ENCODE measurements at places on chromosomes 6 and 20. TPM values are rescaled to one million over a fixed set of nuclear protein-coding genes. Genes with fewer than 3 reads are reported as not detected.

FAM83C gene
- not detected for total RNA-seq

GRCh38 chr6:147279427-147279826 is 75.2 kb downstream of the STXBP5 start:
- H3K27ac ChIP-seq, result no peak overlapping the region
- no peak overlapping the region for H3K4me3 ChIP-seq
- no peaks in the 10 kb centered on the region for H3K27me3 ChIP-seq
- DNase-seq, result no peak
- H3K4me1 ChIP-seq, result no peaks in the 10 kb centered on the region
- H3K36me3 ChIP-seq, result peaks cover 50% of the 10 kb centered on the region

GRCh38 chr6:16578695-16579285 is 182.5 kb downstream of the ATXN1 start:
- no peak for DNase-seq
- H3K4me3 ChIP-seq, result no peak overlapping the region
- H3K27ac ChIP-seq, result no peak overlapping the region
- H3K36me3 ChIP-seq, result no peaks in the 10 kb centered on the region
- H3K27me3 ChIP-seq, result no peaks in the 10 kb centered on the region

RSPH4A gene
- total RNA-seq, result 1.2 TPM

DNA sequence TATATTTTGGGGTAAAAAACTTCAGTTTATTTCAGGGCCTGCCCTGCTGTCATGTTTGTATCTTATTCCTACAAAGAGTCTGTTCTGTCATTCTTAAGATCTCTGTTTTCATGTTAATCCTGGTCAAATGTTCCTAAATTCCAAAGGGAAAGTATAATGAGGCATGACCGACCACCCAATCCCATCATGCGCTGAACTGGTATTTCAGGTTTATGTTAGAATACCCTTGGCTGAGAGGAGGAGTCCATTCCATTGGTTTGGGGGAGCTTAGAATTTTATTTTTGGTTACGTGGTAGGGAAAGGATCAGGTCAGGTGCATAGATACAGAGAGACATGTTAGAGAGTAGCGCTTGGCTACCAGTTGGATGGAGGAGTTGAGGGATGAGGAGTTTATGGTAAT is 25.7 kb downstream of the CFAP61 start:
- H3K4me1 ChIP-seq, result no peaks in the 10 kb centered on the region
- H3K4me3 ChIP-seq, result no peak overlapping the region
- DNase-seq, result no peak
- H3K36me3 ChIP-seq, result no peaks in the 10 kb centered on the region
- H3K27ac ChIP-seq, result no peak overlapping the region

- no peak overlapping the region for H3K27ac ChIP-seq
- no peak overlapping the region for H3K4me3 ChIP-seq
- H3K36me3 ChIP-seq, result no peaks in the 10 kb centered on the region
- peak; percentile 92 for DNase-seq
- H3K27me3 ChIP-seq, result no peaks in the 10 kb centered on the region
Observed at GRCh38 chr6:51959744-51960383, 127.5 kb downstream of the PKHD1 start.

DNA sequence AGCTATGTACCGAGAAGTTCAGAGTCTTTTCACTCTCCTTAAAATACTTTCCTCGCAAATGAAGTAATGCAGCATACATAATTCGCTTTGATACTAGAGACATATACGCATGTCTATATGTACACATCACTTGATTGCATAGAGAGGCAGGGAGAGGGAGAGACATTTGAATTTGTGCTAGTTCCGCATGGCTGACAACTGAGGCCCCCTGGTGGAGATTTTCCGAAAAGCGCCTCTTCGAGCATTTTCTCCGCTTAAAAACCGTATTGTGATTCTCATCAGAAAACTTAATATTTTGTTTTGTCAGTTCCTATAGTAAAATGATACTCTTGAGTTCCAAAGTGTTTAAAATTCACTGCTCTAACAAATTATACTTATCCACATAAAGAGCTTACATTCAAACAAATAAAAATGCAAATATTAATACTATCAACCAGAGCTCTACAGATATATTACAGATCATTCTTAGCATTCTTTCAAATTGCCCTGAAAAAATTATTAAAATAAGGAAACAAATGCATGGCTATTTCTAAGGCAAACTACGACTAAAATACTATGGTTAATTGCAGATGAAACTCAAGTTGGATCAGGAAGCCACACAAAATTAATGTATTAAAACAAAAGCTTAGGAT is 637 bp downstream of the MYLK4 start:
- DNase-seq, result peak; percentile 85
- H3K27ac ChIP-seq, result no peak overlapping the region
- H3K4me1 ChIP-seq, result peaks cover 5% of the 10 kb centered on the region
- no peaks in the 10 kb centered on the region for H3K36me3 ChIP-seq
- no peak overlapping the region for H3K4me3 ChIP-seq
- H3K27me3 ChIP-seq, result no peaks in the 10 kb centered on the region

DNA sequence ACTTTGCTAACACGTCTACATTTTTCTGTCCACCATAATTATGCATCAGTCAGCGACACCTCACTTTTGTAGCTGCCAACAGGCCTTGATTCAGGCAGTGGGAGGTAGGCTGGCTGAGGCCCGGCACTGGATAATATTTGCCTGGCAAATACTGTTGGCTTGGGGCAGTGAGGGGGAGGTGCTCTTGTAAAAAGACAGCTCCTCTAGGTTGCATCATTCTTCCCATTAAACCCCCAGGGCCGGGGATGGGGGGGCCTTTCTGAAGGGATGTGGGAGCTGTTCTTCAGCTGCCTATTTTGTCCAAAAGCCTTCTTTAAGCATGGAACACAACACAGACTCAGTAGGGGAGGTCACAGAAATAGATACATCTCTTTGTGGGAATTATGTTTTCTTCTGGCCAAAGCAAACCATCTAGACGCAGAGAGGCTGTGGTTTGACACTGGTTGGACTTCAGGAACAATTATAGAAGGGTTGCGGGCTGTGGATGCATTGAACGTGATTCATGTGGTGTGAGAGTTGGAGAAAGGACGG is 338.3 kb upstream of the NT5E start:
- peak overlapping the region; percentile 9 for H3K27ac ChIP-seq
- H3K4me1 ChIP-seq, result no peaks in the 10 kb centered on the region
- H3K4me3 ChIP-seq, result no peak overlapping the region

RPL7L1 gene
- total RNA-seq, result 106 TPM

DNA sequence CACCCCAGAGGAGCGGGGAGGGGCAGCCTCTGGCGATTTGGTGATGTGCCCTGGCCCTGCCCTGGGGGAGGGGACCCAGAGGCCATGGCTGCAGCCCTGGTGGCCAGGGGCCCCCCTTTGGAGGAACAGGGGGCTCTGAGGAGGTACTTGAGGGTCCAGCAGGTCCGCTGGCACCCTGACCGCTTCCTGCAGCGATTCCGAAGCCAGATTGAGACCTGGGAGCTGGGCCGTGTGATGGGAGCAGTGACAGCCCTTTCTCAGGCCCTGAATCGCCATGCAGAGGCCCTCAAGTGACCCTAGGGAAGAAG is 10.9 kb downstream of the NFKBIL1 start:
- no peak overlapping the region for H3K27ac ChIP-seq
- peaks cover 29% of the 10 kb centered on the region for H3K36me3 ChIP-seq
- no peaks in the 10 kb centered on the region for H3K27me3 ChIP-seq

DNA sequence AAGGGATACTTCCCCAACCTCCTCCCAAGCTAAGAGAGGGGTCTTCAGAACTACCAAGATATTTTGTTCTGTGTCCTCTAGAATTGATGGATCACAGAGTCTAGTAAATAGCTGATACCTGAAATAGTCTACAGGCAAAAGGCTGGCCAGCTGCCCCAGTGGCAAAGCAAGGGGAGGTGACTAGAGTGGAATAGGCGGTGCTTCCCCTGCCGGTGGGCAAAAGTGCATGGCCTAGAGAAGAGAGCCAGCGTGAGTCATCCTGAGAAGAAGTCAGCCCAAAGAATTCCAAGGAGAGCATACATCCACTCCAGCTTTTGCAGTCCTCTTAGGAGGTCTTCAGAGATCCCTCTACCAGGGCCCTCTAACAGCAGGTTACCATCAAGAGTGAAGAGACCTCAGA is 14.7 kb downstream of the DPPA5 start:
- H3K27me3 ChIP-seq, result no peaks in the 10 kb centered on the region
- peak; percentile 71 for DNase-seq
- H3K36me3 ChIP-seq, result no peaks in the 10 kb centered on the region
- H3K4me3 ChIP-seq, result no peak overlapping the region
- no peak overlapping the region for H3K27ac ChIP-seq

DNA sequence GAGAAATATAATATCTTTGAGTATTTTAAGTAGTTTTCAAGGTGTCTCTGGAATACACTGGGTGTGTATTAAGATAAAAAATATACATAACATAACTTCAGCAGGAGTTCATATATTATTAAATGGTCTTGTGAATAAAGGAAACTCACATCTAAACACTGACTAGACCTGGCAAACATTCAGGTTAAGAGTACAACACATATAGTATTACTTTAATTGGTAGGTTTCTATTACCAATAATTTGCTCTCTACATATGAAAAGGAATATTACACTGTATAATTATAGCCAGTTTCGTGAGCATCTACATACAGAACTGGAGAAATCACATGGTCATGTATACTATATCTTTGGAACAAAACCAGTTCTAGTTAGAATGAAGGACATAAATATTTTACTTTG is 8.7 kb downstream of the NCOA5 start:
- no peaks in the 10 kb centered on the region for H3K27me3 ChIP-seq
- no peak for DNase-seq
- peaks cover 8% of the 10 kb centered on the region for H3K4me1 ChIP-seq
- H3K4me3 ChIP-seq, result no peak overlapping the region
- no peak overlapping the region for H3K27ac ChIP-seq

ATG5 gene
- total RNA-seq, result 29.5 TPM

SEC63 gene
- total RNA-seq, result 88.3 TPM

DNA sequence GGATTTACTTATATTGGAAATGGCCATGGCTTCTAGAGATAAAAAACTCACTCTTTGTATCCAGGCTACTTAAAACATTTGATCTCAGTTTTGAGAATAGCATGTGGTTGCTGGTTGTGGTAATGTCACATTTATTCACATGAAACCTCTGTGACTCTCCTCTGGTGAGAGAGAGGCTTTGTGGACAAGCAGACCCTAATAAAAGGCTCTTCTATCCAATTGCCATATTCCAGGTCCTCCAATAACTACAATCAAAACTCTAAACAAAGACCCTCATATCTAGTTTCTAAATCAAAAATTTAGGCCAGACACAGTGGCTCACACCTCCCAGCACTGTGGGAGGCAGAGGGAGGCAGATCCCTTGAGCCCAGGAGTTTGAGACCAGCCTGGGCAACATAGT is 176.3 kb upstream of the LAMP5 start:
- no peak overlapping the region for H3K4me3 ChIP-seq
- H3K27ac ChIP-seq, result no peak overlapping the region
- H3K36me3 ChIP-seq, result no peaks in the 10 kb centered on the region

- H3K36me3 ChIP-seq, result no peaks in the 10 kb centered on the region
- no peak for DNase-seq
- no peak overlapping the region for H3K27ac ChIP-seq
- H3K4me1 ChIP-seq, result peaks cover 12% of the 10 kb centered on the region
- no peaks in the 10 kb centered on the region for H3K27me3 ChIP-seq
- no peak overlapping the region for H3K4me3 ChIP-seq
Observed at GRCh38 chr6:166553563-166554271, 32.8 kb downstream of the RAMACL start.

- H3K27ac ChIP-seq, result no peak overlapping the region
- no peak overlapping the region for H3K4me3 ChIP-seq
- DNase-seq, result no peak
Observed at GRCh38 chr6:155155787-155156447, 107.9 kb upstream of the CLDN20 start.

DNA sequence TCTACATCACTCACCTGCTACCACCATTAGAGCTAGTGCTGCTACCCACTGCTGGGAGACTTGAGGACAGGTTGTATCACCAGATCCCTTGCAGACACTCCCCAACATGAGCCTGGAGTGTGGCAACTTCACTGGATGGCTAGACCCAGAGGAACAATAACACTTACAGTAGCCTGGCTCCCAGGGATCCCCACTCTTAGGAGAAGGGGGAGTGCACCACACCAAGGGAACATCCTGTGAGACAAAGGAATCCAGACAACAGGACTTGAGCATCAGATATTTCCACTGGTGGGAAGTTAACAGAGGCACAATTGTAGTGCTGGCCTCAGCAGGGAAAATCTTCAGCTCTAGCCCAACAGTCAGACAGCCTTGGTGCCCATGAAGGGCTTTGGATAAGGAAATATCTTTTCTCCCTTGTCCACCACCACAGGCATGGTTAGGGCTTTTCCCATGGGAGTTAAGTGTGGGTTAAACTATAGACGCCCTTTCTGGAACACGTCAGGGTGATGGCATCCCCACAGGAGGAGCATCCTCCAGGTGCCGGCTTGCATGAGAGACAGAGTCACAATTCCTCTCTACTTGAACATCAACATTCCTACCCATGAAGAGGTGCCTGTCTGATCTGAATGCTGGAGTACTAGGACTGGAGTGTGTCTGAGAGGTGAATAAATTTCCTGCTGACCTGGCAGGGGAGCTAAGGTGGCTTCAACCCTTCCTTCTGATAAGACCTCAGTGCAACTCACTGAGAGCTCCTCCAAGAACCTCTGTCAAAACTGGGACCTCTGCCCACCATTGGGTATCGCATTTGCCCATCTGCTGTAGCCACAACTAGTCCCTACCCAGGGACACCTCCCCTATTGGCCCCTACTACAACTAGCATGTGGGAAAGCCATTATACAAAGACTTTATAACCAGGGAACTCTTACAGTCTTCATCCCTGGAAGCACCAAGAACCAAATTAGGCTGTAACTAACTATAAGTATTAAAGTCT is 55.4 kb upstream of the SIRPG start:
- no peak overlapping the region for H3K27ac ChIP-seq
- H3K4me1 ChIP-seq, result no peaks in the 10 kb centered on the region
- H3K36me3 ChIP-seq, result no peaks in the 10 kb centered on the region
- DNase-seq, result no peak
- no peaks in the 10 kb centered on the region for H3K27me3 ChIP-seq
- no peak overlapping the region for H3K4me3 ChIP-seq

Data from endodermal cell (in vitro differentiated cells).